ENCODE measurements at places on chromosomes 2 and 18.

DNA sequence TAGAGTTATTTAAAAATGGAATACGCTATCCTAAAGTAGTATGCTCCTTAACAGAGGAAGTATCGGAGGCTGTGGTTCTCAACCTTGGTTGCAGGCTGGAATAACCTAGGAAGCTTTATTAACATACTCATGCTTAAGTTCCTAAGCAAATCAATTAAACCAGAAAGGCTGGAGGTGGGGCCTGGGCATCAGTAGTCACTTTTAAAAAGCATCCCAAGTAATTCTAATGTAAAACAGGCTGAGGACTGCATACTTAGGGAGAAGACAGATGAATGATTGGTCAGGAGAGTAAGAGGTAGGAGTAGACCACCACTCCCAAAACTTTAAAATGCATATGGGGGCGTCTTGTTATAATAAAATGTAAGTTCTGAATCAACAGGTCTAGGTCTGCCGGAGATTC, 15.3 kb downstream of the ACAA2 start:
- DNase-seq: no peak

DNA sequence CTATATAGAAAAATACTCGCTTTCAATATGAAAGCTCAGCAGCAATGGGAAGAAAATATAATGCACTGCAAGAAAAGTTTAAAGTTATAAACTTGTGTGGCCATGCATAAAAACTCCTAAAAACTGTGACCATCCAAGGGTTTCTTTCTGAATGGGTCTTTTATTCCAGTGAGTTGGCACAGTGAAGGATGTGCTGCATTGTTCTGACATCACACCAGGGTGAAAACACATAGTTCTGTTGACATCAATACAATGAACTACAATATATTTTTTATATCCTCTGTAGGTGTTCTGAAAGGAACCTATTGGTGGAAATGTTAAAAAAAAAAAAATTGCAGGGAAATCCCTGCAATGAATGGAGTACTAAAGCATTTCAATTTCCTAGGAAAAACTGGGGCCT, 80.2 kb downstream of the CDH20 start:
- no peak for DNase-seq

DNA sequence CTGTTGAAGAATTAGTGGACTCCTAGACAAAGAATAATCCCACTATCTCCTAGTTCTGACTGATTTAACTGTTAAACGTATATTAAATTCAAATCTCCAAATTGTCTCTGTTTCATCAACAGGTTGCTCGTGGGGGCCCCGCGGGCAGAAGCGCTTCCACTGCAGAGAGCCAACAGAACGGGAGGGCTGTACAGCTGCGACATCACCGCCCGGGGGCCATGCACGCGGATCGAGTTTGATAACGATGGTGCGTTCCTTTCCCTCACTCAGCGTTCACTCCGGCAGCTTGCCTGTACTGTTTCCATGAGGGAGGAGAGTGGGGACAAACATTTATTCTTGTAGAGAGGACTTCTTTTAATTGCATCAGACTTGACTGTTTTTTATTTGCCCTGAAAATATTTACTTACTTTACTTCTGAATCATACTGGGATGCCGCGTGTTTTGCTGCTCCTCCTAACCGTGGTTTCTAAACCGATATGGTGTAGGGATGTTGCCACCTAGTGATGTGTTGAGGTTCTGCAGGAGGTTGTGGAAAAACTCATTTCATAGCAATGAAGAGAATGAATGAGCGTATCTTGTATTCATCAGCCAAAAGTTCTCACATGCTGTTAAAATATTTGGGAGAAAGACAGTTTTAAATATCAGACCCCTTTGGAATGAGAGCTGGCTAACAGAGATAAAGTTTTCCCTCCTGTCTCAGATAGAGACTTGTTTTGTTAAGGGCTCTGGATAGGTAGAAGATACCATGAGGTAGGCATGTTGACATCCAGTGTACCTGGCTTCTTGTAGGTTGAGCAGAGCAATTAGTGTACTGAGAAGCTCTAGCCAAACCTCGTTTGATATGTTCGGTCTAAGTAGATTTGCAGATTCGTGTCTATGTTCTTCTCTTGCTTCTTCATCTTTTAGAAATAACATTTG, 38.3 kb downstream of the ITGA6 start:
- peak; percentile 52 for DNase-seq

GRCh38 chr18:61606068-61606660, 272.9 kb downstream of the CDH20 start:
- DNase-seq: no peak
